ENCODE measurements at places on chromosomes 12 and 14.

DNA sequence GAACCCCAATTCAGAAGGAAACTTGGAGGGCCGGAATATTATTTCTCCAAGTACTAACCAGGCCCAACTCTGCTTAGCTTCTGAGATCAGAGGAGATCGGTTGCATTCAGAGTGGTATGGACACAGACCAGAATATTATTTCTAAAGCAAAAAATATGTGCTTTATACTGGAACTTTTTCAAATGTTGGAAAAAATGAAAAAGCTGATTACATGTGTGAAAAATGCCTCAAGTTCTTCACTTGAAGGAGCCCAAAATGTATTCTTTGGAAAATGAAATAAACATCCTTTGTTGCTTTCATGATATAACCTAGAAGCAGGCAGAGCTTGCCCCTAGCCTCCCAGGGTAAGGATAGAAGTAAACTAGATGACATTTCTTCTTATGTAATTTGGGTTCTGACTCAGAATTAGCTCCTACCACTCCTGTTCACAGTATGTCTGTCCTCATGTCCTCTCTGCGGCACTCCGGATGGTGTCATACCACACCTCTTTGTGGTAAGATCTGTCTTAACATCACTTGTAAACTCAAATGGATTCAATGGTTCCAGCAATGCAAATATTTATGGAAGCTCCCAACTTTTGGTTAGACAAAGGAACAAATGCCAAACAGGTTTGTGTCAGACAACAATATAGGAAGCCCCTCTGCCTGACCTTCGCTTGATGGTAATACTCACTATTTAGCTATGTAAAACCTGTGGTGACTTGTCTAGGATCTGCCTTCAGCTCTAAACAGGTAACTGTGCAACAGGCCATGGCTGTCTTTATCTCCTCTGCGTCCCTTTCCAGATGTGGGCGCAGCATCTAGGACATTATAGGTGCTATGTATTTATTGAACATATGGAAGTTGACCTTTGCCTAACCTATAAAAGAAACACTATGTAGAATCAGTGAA is 178.5 kb downstream of the SSPN start:
- no peak for DNase-seq

DNA sequence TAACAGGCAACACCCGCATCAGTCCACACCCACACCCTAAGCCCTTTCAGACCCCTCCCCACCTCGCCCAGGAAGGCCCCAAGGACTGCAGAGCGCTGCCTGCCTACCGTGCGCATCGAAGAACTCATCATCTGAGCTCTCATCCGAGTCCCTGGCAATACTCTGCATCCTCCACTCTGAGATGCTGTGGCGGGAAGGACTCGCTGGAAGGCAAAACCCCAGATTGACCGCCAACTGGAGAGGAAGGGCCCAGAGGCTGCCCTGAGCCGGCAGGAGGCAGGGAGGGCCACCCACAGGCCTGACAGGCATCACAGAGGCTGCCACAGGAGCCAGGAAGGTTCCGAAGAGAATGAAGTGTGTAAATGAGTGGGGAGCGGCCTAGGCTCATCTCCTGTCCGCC is 23.8 kb downstream of the ARL6IP4 start:
- no peak for DNase-seq

- no peak for DNase-seq
Observed at GRCh38 chr12:106564678-106565329, 18.0 kb upstream of the RFX4 start.

DNA sequence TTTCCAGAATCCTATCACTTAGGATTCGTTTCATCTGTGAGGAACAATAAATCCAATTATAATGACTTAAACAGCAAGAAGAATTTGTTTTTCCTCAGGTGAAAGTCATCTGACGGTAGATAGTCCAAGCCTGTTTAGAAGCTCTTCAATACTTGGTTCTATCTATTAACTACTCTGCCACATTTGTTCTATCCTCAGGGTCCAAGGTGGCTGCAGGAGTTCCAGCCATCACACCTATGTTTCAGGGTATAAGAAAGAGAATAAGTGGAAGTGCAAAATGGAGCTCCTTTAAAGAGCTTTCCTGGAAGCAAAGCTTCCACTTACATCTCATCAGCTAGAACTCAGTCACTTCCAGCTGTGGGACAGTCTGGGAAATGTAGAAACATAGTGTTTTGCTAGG is 72.1 kb upstream of the CCDC60 start:
- DNase-seq = no peak

- no peak for DNase-seq
Observed at GRCh38 chr14:97458255-97458654, 661.1 kb downstream of the VRK1 start.

- no peak for DNase-seq
Observed at GRCh38 chr12:23631786-23632377, 317.6 kb downstream of the SOX5 start.

DNA sequence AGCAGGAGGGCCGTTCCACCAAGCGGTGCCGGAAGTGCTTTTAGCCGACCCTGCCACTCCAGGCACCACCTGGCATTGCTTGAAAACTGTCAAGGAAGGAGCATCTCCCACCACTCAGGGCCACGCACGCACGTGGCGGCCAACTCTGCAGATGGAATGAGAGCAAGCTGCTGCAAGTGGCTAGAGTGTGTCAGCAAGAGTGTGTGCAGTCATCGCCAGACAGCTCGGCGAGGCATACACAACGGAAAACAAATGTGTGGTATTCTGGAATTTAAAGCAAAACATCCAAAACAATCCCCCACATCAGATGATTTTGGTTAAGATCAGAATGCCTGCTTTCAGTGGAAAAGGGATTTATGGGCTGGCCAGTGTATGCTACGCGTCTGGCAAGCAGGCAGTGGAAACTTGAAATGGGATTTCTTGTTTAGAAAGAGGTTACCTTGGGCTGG is 11.2 kb downstream of the CD9 start:
- no peak for DNase-seq

DNA sequence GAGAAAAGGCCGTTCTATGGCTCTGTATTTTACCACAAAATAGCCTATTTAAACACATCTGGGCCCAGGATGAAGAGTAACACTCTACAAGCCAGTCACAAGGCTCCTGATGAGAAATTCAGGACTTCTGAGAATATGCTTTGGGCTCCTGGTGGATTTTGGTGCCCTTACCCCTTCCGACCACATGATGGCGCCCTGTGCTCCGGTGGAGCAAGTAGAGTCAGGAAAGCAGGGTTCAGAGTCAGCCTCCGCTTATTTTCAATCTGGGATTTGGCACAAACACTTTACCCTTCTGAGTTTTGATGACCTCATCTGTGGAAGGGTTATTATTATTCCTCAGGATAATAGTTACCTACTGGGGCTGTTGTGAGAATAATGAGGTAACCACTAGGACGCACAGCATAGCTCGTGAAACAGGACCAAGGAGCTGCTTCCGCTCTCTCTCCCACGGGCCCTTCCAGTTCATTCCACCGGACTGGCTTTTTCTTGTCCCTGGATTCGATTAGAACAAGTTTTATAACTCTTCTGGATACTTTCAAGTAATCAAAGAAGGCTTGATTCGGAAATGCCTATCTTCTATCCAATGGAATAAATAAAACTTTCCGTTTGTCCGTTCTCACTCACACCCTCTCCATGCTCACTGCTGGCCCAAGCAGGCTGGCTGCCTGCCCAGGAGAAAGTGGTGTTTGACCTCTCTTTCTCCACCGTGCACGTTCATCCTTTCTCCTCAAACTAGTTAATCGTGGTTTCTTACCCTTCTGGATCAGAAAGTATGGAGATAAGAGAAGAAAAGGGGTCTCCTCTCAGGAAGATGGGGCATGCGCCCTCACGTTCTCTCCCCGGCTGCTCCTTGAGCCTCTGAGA is 104.6 kb downstream of the GALC start:
- DNase-seq = no peak

DNA sequence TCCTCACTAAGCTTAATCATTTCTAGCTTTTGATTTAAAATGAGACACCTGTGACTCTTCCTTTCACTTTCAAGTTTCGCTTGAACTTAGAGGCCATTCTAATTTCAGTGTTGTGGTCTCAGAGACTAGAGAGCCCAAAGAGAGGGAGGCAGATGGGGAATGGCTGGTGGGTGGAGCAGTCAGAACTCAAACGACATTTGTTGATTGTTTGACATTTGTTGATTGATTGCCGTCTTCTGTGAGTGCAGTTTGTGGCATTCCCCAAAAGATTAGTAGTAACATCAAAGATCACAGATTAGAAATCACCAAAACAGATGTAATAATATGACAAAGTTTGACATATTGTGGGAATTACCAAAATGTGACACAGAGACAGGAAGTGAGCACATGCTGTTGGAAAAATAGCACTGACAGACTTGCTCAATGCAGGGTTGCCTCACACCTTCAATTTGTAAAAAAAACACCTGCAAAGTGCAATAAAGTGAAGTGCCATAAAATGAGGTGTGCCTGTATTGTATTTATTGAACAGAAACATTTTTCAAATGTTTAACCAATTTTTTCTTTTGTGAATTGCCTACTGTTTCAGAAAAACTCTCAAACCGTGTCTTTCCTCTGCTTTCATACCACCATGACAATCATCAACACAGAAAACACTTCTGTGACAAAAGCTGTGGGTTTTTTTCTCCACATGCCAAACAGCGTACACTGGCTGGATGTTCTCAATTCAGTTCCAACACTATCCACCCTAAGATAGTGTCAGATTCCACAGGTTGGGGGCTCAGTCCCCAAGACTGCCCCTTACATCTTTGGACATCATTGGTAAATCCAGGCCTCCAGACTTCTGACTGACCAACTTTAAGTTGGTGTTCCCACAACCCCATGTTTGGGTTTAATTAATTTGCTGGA is 376.3 kb upstream of the RGS6 start:
- DNase-seq = no peak

GRCh38 chr14:77023001-77023996 is 5.2 kb downstream of the IRF2BPL start:
- no peak for DNase-seq

DNA sequence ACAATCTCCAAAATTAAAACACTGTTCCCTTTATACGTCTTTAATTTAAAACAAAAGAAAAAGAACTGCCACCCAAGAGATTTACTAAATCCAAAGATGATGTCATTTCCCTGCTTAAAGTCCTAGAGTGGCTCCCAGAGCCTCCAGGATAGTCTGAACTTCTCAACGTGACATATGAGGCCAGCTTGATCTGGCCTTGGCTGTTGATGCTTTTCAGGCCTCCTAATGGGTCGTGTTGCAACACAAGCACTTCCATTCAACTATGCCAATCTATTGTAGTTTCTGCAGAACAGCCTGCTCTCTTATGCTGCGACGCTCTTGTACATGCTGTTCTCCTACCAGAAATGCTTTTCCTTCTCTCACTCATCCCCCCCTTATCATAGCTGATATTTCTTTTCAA is 35.7 kb downstream of the LGR5 start:
- DNase-seq = no peak

DNA sequence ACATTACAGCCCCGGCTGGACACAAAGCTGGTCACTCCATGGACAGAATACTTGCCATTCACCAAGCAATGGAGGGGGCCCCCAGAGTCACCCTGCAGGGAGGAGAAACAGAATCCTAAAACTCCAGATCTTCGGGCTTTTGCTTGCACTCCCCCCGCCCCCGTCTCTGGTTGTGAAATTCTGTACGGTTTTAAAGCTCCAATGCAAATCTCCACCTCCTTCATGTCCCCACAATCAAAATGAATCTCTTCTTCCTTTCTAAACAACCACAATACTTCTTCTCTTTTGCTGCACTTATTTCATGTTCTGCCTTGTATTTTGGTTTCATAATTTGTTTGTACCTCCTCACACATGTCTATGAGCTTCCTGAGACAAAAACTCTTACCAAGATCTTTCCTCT is 5.8 kb upstream of the BIN2 start:
- no peak for DNase-seq

DNA sequence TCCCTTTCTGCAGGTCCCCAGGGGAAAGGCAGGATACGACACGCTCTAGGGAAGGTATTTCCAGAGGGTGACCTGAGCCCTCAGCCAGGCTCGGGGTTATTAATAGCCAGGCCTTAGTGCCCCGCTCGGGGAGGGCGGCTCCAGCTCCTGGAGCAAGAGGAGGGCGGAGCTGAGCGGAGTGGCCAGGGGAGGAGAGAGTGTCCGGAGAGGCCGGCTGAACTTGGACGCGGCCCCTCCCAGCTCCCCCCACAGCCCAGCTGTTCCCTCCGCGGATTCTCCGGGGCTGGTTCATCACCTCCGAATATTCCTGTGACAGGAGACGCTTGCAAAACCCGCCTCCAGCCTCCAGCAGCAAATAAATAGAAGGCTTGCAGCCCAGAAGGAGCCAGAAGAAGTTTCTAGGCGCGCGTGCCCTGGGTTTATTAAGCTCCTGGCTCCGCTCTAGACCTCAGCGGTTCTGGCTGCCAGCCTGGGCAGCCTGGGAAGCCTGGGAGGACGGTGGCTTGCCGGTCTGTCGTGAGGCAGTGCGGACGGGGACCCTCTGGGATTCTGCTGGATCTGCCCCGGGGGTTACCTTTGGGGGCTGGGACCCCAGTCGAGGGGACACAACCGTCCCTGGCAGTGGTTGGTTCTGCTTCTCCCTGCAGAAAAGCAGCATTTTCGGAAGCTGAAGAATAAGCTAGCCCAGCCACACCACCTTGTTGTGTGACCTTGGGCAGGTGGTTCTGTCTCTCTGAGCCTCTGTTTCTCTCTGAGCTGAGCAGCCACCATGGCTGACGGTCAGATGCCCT is at the start of gene HSPB8:
TSS of gene HSPB8 (plus strand) at position 388 of the 791 bp plus-strand sequence. CDS start at position 770, 382 bp downstream.
- peak; percentile 57 for DNase-seq

DNA sequence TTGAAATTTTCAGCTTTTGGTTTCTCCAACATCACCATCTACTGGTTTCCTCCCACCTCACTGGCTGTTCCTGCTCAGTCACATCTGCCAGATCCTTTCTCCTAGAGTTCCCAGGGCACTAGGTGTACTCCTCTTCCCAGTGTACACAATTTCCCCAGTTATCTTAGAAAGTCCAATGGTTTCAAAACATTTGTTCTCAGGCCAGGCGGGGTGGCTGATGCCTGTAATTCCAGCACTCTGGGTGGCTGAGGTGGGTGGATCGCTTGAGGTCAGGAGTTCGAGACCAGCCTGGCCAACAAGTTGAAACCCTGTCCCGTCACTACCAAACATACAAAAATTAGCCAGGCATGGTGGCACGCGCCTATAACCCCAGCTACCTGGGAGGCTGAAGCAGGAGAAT is 60.7 kb downstream of the SPPL3 start:
- DNase-seq = no peak

GRCh38 chr12:52984136-52984535 is 22.1 kb upstream of the EIF4B start:
- DNase-seq = no peak

- no peak for DNase-seq
Observed at GRCh38 chr12:91274916-91275315, 92.3 kb upstream of the DCN start.

GRCh38 chr12:127501916-127502315 is 765.1 kb upstream of the TMEM132C start:
- DNase-seq = no peak

- no peak for DNase-seq
Observed at GRCh38 chr14:85516239-85517113, 13.5 kb upstream of the FLRT2 start.

All from 8988T (cell line).